ENCODE measurements at places on chromosomes 13 and 19. TPM values are rescaled to one million over a fixed set of nuclear protein-coding genes. Genes with fewer than 3 reads are reported as not detected.

GRCh38 chr19:54462655-54463530 lies 685 bp downstream of the LENG9 start:
- DNase-seq: peak; percentile 72
- peak overlapping the region; percentile 85 for H3K27ac ChIP-seq
- H3K4me3 ChIP-seq: peak overlapping the region; percentile 22
- no peaks in the 10 kb centered on the region for H3K27me3 ChIP-seq
- peaks cover 29% of the 10 kb centered on the region for H3K4me1 ChIP-seq
- peaks cover 10% of the 10 kb centered on the region for H3K36me3 ChIP-seq

- no peak overlapping the region for H3K4me3 ChIP-seq
- no peak overlapping the region for H3K27ac ChIP-seq
- no peaks in the 10 kb centered on the region for H3K36me3 ChIP-seq
- H3K4me1 ChIP-seq: no peaks in the 10 kb centered on the region
- DNase-seq: no peak
Observed at GRCh38 chr13:47298506-47298905, 401.7 kb upstream of the HTR2A start.

GRCh38 chr13:40371531-40372125 lies 294.8 kb downstream of the FOXO1 start:
- no peaks in the 10 kb centered on the region for H3K27me3 ChIP-seq
- no peak overlapping the region for H3K27ac ChIP-seq
- no peaks in the 10 kb centered on the region for H3K36me3 ChIP-seq
- H3K4me3 ChIP-seq: no peak overlapping the region
- H3K4me1 ChIP-seq: no peaks in the 10 kb centered on the region

Gene ZNF208
- not detected for polyA plus RNA-seq

GRCh38 chr13:73556902-73557301 lies 498.1 kb downstream of the KLF5 start:
- no peak for DNase-seq
- H3K36me3 ChIP-seq: no peaks in the 10 kb centered on the region
- no peak overlapping the region for H3K27ac ChIP-seq

DNA sequence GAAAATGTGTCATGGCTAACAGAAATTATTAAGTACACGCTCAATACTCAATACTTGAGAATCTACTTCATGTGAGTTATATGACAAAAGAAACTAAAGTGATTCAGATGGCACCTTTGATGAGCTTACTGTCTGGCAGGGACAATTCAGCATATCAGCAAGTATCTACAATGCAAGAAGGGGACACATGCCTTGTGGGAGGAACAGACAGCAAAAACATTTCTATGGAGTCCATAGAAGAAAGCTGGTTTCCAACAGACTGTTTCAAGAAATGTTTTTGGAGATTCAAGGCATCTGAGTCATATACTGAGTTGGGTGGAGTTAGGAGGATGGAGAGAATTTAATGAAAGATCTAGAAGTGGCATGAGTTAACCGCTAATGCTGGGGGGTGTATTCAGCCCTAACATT lies 54.7 kb downstream of the MBNL2 start:
- H3K4me1 ChIP-seq: peaks cover 79% of the 10 kb centered on the region
- no peak for DNase-seq
- H3K27ac ChIP-seq: peak overlapping the region; percentile 28
- H3K36me3 ChIP-seq: peaks cover 12% of the 10 kb centered on the region
- H3K4me3 ChIP-seq: no peak overlapping the region

- no peak for DNase-seq
- H3K27me3 ChIP-seq: no peaks in the 10 kb centered on the region
- no peak overlapping the region for H3K4me3 ChIP-seq
- peaks cover 8% of the 10 kb centered on the region for H3K4me1 ChIP-seq
Observed at GRCh38 chr19:46366620-46367292, 19.9 kb downstream of the PPP5C start.

- H3K36me3 ChIP-seq: no peaks in the 10 kb centered on the region
- H3K4me3 ChIP-seq: peak overlapping the region; percentile 99
- DNase-seq: peak; percentile 90
- H3K4me1 ChIP-seq: peaks cover 2% of the 10 kb centered on the region
- no peaks in the 10 kb centered on the region for H3K27me3 ChIP-seq
- peak overlapping the region; percentile 57 for H3K27ac ChIP-seq
Observed at GRCh38 chr19:53196777-53197396, 3.7 kb upstream of the ZNF665 start.

- no peak for DNase-seq
- no peaks in the 10 kb centered on the region for H3K27me3 ChIP-seq
- peaks cover 20% of the 10 kb centered on the region for H3K36me3 ChIP-seq
Observed at GRCh38 chr19:44664976-44665375, 6.3 kb upstream of the CEACAM19 start.

Gene CCDC169
- polyA plus RNA-seq: 1.2 TPM

All from endothelial cell of umbilical vein (primary cell).